Activated CD4-positive, alpha-beta T cell treated with anti-CD3 and anti-CD28 coated beads for 1 hour (primary cell): ENCODE measurements at places on chromosomes 7 and 10.

- DNase-seq, result no peak
These were observed 560.8 kb downstream of the AUTS2 start for GRCh38 chr7:70159121-70159520.

GRCh38 chr10:20817646-20818045 is 79.5 kb downstream of the NEBL start:
- no peak for DNase-seq

- no peak for DNase-seq
These were observed 28.0 kb upstream of the CTTNBP2 start for GRCh38 chr7:117901089-117901797.

GRCh38 chr7:157524731-157525130 is 187.9 kb downstream of the DNAJB6 start:
- no peak for DNase-seq

GRCh38 chr7:23353172-23353571 is 54.0 kb downstream of the MALSU1 start:
- no peak for DNase-seq

DNA sequence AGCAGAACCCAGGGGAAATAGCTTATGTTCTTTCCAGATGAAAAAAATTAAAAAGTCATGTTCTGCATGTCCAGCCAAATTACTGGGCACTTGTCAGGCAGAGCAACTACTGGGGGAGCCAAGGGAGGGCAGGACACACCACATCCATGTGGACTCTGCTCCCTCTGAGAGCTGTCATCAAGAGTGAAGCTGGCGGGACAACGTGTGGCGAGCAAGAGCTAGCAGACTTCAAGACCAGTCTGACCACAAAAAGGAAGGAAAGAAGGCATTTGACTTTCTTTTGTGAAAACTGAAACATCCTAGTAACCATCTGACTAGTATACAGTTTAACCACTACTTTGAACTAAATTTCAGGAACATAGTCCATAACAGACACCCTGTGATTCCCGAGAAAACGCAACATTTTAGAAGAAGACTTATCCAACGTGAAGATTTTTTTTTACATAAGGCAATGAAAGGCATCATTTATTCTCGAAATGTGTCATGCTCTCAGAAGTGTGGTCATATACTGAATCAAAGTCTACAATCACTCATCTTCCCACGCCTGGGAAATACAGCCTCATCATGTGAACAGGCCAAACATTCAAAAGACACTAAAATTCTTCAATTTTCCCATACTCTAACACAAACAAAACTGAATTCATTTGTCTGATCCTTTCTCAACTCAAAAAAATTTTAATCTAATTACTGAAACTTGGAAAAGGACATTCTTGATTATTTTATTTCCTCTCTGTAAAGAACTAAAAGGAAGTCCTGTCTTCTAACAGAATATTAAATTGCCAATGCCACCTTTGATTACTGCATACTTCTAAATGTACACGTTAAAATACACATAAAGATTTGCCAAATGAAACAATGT is 15.5 kb downstream of the CYTH3 start:
- no peak for DNase-seq

GRCh38 chr7:140534743-140535142 is 55.4 kb upstream of the MKRN1 start:
- no peak for DNase-seq

- no peak for DNase-seq
These were observed 355.0 kb downstream of the GLRX3 start for GRCh38 chr10:130491011-130491692.

- DNase-seq, result no peak
These were observed 163.2 kb upstream of the PRR15 start for GRCh38 chr7:29400437-29400836.
